Breast epithelium (tissue), 4 donors: ENCODE measurements at places on chromosomes 12 and 14.

- DNase-seq: no peak
- H3K4me1 ChIP-seq: no peaks in the 10 kb centered on the region
- H3K27ac ChIP-seq: no peak overlapping the region
- no peak overlapping the region for H3K4me3 ChIP-seq
- no peaks in the 10 kb centered on the region for H3K27me3 ChIP-seq
- H3K36me3 ChIP-seq: no peaks in the 10 kb centered on the region
Measured at GRCh38 chr12:124673801-124674617, 106.6 kb upstream of the NCOR2 start.

DNA sequence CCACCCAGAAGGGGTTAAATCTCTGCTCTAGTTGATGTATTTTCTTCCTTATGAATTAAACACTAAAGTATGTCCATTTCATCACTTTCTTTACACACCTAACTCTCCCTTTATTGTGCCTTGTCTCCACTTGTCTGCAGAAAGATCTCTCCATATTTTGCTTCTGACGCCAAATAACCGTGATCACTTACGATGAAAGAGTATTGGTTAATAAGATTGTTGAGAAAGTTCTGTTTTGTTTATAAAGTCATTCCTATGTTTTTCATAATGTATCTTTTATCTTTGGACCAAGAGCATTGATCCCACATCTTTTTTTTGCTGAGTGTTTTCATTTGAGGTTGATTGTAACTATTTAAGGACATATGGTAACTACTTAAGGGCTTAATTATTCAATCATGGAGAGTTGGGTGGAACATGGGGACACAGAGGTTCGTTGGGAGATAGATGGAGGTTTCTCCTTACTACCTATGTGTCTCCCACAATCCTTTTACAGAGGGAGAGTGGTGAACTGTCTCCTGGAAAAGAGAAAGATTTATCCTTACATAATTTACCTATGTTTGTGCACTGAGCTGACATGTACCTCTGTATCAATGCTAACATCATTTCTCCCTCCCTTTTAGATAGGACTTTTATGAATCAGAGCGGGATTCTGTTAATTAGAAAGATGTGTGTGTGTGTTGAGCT lies 120.7 kb upstream of the SLC38A2 start:
- peak overlapping the region; percentile 75 for H3K27ac ChIP-seq
- DNase-seq: no peak
- H3K4me3 ChIP-seq: no peak overlapping the region
- H3K4me1 ChIP-seq: no peaks in the 10 kb centered on the region
- no peaks in the 10 kb centered on the region for H3K36me3 ChIP-seq

GRCh38 chr14:50822501-50823042 lies 8.4 kb downstream of the NIN start:
- H3K27me3 ChIP-seq: no peaks in the 10 kb centered on the region
- no peaks in the 10 kb centered on the region for H3K4me1 ChIP-seq
- H3K27ac ChIP-seq: no peak overlapping the region
- H3K36me3 ChIP-seq: no peaks in the 10 kb centered on the region

- peaks cover 30% of the 10 kb centered on the region for H3K4me1 ChIP-seq
- H3K4me3 ChIP-seq: no peak overlapping the region
- peak overlapping the region; percentile 64 for H3K27ac ChIP-seq
Measured at GRCh38 chr12:104669089-104669721, 212.5 kb downstream of the CHST11 start.

GRCh38 chr12:124484526-124484953 lies 82.9 kb downstream of the NCOR2 start:
- peaks cover 19% of the 10 kb centered on the region for H3K4me1 ChIP-seq
- H3K27ac ChIP-seq: no peak overlapping the region
- DNase-seq: no peak
- no peaks in the 10 kb centered on the region for H3K36me3 ChIP-seq

- no peaks in the 10 kb centered on the region for H3K36me3 ChIP-seq
- no peaks in the 10 kb centered on the region for H3K27me3 ChIP-seq
- H3K4me3 ChIP-seq: no peak overlapping the region
- DNase-seq: no peak
- H3K4me1 ChIP-seq: no peaks in the 10 kb centered on the region
Measured at GRCh38 chr14:22380571-22381407, 208.2 kb downstream of the DAD1 start.

GRCh38 chr12:121444842-121445202 lies 44.9 kb downstream of the RNF34 start:
- no peaks in the 10 kb centered on the region for H3K4me1 ChIP-seq
- DNase-seq: no peak
- H3K4me3 ChIP-seq: no peak overlapping the region
- no peak overlapping the region for H3K27ac ChIP-seq

DNA sequence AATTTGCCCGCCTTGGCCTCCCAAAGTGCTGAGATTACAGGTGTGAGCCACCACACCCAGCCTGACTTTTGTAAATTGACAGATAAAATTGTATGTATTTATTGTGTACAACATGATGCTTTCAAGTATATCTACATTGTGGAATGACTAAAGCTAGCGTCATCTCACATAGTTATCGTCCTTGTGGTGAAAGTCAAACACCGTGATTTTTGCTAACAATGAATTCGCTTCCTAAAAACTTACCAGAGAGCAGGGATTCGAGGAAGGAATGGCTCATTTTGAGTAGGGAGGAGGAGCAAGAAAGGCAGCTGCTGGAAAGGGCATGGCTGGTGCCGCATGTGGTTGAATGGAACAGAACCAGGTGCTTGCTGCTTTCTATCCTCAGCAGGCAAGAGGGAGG lies 85.4 kb downstream of the LGMN start:
- H3K27ac ChIP-seq: no peak overlapping the region
- no peak for DNase-seq
- H3K27me3 ChIP-seq: no peaks in the 10 kb centered on the region
- no peak overlapping the region for H3K4me3 ChIP-seq

- H3K36me3 ChIP-seq: no peaks in the 10 kb centered on the region
- no peak overlapping the region for H3K4me3 ChIP-seq
Measured at GRCh38 chr12:42039176-42039575, 105.5 kb downstream of the GXYLT1 start.

GRCh38 chr12:106585521-106586277 lies 2.9 kb downstream of the RFX4 start:
- no peak for DNase-seq
- H3K27me3 ChIP-seq: peaks cover 92% of the 10 kb centered on the region
- no peak overlapping the region for H3K4me3 ChIP-seq
- no peaks in the 10 kb centered on the region for H3K36me3 ChIP-seq
- no peaks in the 10 kb centered on the region for H3K4me1 ChIP-seq

GRCh38 chr14:49962621-49963020 lies 69.7 kb downstream of the ARF6 start:
- no peak for DNase-seq
- H3K27me3 ChIP-seq: no peaks in the 10 kb centered on the region
- no peaks in the 10 kb centered on the region for H3K4me1 ChIP-seq
- no peak overlapping the region for H3K4me3 ChIP-seq

- no peak overlapping the region for H3K27ac ChIP-seq
- H3K36me3 ChIP-seq: no peaks in the 10 kb centered on the region
- peak; percentile 51 for DNase-seq
- H3K27me3 ChIP-seq: no peaks in the 10 kb centered on the region
- H3K4me3 ChIP-seq: no peak overlapping the region
Measured at GRCh38 chr14:105602799-105603793, 76.7 kb downstream of the TMEM121 start.
